GM19239 (cell line): ENCODE measurements at places on chromosomes 13 and 19.
A peak's percentile ranks its signal among the peaks of the same experiment; 100 is the strongest.

DNA sequence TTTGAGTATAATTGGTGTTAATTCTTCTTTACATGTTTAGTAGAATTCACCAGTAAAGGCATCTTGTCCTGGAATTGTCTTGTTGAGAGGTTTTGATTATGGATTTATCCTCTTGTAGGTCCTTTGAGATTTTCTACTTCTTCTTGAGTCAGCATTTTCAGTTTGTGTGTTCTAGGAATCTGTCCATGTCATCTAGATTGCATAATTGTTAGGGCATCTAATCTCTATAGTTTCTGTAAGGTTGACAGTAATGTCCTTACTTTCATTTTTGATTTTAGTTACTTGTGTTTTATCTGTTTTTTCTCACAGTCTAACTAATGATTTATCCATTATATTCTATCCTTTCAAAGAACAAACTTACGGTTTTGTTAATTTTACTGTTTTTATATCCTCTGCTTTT, 492.0 kb downstream of the FGF9 start:
- no peak for DNase-seq

DNA sequence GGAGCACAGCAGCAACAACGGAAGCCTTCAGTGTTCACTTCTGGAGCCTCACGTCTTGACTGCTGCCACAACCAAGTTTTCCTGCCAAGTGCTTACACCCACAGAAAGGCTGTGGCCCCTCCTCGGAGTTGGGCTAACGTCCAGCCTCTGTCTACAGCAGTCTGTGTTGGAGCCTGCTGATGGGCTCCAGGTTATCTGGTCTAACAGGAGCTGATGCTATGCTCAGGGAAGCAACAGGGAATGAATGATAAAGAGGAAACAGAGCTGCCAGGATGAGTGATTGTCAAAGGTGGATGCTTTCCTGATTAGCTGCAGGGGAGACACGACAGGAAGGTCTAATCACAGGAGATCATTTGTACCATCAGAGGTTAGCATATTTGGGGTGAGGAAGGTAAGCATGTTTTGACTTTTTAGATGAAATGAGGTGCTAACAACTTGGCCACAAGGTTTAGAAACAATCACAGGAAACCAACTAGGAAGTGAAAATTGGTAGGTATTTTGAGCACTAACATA, 53.8 kb upstream of the RCBTB2 start:
- no peak for DNase-seq

DNA sequence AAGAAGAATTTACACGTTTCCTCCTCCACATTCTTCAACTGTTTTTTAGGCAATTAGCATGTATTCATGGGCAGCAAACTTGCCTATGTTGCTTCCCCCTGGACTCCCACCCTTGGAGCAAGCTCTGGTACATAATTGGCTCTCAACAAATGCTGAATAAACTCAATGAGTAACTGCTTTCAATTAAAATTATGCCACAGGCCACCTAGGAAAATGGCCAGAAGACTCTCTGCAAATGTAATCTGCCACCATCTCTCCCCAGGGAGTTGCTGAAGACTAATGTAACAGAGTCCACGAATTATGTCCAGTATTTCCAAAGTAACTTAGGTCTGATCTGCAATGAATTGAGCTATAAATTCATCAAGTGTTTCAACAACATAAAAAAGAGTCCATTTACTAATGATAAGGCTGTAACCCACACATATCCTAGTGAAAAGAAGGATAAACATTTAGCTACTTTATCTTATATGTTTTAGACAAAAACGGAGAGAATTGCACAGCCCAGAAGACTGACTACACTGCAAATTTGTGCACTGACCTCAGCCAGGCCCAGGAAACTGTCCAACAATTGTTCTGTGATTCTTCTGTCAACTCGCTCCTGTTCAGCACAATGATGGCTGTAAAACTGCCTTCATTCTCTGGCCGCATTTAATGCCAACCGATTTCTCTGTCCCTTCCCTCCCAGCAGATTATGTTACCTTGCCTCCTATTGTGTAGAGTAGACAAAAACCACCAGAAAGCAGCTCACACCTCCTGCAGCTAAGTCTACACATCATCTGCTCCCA, 808.6 kb upstream of the ARGLU1 start:
- DNase-seq: no peak

- no peak for DNase-seq
These were observed 152.1 kb downstream of the UQCRFS1 start for GRCh38 chr19:29060813-29061364.

DNA sequence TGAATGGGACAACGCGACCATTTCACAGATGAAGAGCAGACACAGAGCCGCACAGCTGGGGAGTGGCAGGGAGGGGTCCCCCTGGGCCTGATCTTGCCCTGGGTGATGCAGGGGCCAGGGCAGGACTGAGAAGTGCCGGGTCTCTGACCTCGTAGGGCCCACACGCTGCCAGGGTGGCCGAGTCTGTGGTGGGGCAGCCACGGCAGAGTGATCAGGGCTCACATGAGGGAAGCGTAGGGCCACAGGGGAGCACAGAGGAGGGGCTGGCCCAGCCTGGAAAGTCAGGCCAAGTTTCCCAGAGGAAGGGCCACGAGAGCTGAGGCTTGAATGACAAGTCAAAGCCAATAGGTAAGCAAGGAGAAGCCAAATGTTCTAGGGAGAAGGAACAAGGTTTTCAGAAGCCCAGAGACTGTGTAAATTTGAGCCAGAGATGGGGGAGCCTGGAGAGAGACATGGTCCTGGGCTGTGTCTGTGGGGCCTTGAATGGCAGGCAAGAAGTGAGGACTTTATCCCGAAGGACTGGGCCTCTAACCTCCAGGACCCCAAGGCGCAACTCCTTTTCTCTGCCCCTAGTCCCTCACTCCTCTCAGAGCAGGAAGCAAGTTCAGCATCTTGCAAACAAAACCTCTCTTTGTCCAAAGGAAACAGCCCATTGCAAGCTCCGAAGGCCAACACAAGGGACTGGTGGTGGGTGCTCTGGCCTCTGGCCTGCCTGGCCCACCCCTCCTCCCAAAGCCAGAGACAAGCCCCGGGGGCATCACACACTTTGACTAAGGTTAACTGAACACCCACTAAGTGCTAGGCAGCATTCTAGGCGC, 31.7 kb upstream of the FXYD3 start:
- no peak for DNase-seq

- peak; percentile 77 for DNase-seq
These were observed 843 bp downstream of the ANO8 start for GRCh38 chr19:17333611-17334413.

DNA sequence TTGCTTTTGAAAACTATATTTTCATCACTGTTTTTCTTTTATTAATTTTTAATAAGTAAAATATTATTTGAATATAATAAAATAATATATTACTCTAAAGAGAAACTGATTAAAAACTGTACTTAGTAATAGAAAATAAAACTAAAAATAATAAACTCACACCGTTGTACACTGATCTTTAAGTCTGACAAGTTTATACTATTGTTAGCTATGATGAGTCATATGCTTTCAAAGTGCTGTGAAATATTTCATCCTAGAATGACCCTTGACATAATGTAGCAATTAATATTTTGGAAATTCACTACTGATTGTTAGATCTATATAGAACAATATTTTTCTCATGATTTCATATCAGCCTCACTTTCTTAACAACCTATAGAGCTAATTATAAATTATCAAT, 1040.6 kb upstream of the SPRY2 start:
- no peak for DNase-seq

GRCh38 chr13:23718996-23719395, 148.8 kb downstream of the TNFRSF19 start:
- no peak for DNase-seq

- DNase-seq: no peak
These were observed 30.6 kb upstream of the IGSF23 start for GRCh38 chr19:44582581-44583265.

- no peak for DNase-seq
These were observed 63.0 kb upstream of the TPM4 start for GRCh38 chr19:16013181-16013850.

- no peak for DNase-seq
These were observed 53.3 kb downstream of the KCNRG start for GRCh38 chr13:50068508-50068907.

DNA sequence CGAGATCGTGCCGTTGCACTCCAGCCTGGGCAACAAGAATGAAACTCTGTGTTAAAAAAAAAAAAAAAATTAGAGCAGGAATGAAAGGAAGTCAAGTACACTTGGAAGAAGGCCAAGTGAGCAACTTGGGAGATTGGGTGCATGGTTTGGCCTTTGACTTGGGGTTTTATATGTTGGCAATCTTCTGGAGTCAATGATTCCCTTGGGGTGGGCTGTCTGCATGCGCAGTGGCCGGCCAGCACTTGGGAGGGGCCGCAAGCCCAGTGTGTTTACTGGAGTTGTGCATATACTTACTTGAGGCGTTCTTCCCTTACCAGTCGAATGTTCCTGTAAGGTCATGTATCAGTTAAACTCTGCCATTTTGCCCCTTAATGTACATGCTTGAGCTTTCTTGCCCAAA, 103.9 kb downstream of the FAM216B start:
- DNase-seq: no peak

DNA sequence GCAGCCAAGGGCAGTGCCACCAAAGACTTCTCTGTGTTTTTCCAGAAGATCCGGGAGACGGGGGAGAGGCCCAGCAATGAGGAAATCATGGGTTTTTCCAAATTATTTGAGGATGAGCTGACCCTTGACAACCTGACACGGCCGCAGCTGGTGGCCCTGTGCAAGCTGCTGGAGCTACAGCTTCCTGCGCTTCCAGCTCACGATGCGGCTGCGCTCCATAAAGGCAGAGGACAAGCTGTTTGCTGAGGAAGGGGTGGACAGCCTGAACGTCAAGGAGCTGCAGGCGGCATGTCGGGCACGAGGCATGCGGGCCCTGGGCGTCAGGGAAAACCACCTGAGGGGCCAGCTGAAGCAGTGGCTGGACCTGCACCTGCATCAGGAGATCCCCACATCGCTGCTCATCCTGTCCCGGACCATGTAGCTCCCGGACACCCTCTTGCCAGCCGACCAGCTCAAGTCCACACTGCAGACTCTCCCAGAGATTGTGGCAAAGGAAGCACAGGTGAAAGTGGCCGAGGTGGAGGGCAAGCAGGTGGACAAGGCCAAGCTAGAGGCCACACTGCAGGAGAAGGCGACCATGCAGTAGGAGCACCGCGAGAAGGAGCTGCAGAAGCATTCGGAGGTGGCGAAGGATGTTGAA, 11.7 kb downstream of the ZSCAN1 start:
- no peak for DNase-seq

DNA sequence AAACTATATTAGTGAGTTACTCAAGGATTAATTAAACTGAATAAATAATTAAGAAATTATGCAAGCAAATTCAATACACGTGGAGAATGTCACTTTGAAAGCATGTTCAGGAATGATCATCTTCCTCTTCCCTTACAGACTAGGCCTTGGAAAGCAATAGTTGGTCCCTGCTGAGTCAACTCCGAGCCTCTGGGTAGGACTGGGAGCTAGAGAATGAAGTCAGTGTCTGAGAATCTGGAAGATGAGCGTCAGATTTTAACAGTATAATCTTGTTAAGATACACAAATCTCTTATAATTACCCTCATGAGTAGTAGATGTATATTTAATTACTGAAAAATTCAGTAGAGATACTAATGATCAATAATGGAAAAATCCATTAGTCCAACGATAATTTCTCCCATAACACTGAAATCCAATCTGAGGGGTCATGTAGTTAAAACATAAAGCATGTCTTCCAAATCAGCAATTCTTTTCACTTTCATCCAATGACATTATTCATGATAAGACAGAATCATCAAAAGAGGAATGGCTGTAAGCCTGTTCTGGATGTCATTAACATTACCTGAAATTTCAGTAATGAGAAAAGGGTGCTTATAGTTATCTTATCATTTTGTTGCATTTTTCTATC, 423.0 kb downstream of the DCT start:
- DNase-seq: no peak

DNA sequence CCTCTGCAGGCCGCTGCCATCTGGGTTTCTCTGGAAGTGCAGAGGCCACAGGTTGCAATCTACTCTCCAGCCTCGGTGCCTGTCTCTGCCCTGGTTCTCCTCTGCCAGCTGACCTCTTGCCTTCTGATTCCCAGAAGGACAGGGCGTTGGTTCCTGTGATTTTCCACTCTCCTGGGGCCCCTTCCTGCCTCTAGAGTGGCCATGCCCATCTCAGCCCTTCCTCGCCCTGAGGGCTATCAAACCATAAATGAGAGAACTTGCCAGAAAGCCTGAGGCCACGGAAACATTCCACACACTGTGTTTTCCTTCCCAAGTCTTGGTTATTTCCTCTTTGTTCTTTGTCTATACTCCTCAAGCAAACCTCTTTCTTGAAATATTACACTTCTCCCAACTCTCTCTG, 146.2 kb downstream of the SHISA2 start:
- no peak for DNase-seq
